Activated CD4-positive, alpha-beta T cell treated with anti-CD3 and anti-CD28 coated beads for 4 hours (primary cell): ENCODE measurements at places on chromosomes 12 and 14.
A peak's percentile ranks its signal among the peaks of the same experiment; 100 is the strongest.

- peak; percentile 76 for DNase-seq
Measured at GRCh38 chr12:49043856-49044258, 16.7 kb downstream of the KMT2D start.

DNA sequence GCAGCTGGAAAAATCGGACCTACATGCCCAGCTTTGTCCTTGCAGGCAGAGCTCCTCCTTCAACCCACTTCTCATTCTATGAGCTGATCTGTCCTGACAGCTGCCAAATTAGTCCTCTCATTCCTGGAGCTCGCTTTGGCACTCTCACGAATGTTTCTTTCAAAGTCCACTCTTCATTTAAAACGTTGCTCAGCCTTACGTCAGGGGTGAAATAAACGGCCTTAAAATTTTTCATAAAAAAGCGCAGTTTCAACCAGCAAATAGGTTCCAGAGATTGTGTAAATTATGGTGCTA lies 120.9 kb upstream of the HIF1A start:
- DNase-seq: no peak

GRCh38 chr12:21823581-21823980 lies 49.1 kb upstream of the KCNJ8 start:
- no peak for DNase-seq

GRCh38 chr12:105888696-105889095 lies 250.1 kb downstream of the NUAK1 start:
- no peak for DNase-seq

GRCh38 chr14:91396959-91397815 lies 20.4 kb downstream of the CCDC88C start:
- DNase-seq: peak; percentile 38

GRCh38 chr14:93095742-93096510 lies 19.8 kb downstream of the ITPK1 start:
- DNase-seq: no peak

DNA sequence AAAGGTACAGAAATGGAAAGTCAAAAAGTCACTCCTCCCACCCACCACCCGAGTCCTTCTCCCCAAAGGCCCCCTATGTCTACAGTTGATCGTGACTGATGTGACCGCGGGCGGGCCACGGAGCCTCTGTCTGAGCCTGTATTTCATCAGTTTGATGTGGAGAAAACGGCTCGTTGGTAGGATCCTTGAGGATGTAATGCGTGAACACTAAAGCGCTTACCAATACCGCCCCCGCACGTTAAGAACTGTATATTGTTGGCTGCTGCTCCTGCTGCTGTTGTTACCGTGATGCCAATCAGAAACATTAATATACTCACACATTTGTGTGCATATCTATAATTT lies 24.6 kb upstream of the UBC start:
- peak; percentile 62 for DNase-seq

DNA sequence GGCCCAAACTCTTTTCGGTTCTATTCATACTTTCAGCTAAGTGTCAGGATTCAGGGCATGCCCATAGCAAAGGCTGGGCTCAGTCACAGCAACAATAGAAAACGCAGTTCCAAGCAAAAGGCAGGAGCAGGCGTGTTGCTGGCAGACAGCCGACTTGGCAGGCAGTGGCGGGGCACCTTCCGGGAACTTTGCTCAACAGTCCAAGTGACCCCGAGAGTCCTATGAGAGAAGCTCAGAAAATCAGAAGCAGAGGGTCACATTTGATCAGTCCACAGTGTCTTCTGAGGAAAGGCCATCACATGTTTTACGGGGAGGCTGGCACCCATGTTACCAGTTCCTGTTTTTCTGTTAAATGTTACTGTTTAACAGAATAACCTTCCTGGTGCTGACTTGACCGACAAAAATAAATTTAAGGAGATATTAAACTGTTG lies 115.0 kb downstream of the DACT1 start:
- DNase-seq: no peak

GRCh38 chr14:97337267-97337666 lies 540.1 kb downstream of the VRK1 start:
- no peak for DNase-seq

GRCh38 chr12:6612652-6613014 lies 5.5 kb upstream of the CHD4 start:
- no peak for DNase-seq

DNA sequence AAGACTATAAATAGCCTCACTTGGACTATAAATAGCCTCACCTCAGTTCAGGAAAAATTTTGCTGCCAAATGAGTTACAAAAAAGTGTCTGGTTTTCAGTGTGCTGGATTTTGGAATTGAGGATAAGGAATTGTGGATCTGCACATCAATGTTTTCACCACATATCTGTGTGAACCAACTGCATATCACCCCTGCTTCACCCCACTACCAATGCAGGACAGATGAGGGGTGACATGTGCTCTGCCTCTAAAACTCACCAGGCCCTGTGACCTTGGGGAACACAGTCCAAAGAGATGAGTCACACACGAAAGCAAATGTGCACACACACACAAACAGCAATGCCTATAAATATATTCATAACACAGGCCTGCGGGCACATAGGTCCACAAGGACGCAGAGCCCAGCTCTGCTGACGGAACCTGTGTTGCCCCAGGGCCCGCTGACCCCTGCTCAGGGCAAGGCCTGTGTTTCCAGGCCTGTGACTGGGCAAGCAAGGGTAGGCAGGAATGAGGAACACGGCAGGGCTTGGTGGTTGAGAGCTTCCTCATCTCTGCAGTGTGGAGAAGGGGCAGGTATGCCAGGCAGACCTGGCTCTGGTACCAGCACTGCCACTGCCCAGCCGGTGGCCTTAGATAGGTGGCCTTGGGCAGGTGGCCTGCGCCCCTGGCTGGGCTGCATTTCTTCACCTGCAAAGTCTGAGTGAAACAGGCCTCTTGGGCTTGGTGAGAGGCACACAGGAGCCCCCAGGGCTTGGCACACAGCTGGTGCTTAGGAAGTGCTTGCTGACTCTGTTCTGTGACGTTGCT lies 82.4 kb downstream of the ARL6IP4 start:
- no peak for DNase-seq

DNA sequence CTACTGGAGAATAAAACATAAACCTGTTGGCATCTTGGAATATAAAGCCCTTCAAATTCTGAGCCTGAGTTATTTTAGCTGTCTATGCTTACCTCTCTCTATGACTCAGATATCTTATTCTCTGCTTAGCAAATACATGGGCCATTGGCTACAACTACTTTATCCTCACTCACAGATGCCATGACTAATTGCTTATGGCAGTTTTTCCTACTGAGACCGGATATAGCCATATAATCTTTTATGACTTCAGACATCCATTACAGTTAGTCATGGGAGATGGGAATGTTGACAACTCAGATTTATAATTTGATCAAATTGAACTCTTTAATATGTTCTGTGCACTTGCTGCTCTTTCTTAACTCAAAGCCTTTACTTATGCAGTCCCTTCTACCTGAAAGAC lies 502.4 kb upstream of the ATP2B1 start:
- DNase-seq: no peak

DNA sequence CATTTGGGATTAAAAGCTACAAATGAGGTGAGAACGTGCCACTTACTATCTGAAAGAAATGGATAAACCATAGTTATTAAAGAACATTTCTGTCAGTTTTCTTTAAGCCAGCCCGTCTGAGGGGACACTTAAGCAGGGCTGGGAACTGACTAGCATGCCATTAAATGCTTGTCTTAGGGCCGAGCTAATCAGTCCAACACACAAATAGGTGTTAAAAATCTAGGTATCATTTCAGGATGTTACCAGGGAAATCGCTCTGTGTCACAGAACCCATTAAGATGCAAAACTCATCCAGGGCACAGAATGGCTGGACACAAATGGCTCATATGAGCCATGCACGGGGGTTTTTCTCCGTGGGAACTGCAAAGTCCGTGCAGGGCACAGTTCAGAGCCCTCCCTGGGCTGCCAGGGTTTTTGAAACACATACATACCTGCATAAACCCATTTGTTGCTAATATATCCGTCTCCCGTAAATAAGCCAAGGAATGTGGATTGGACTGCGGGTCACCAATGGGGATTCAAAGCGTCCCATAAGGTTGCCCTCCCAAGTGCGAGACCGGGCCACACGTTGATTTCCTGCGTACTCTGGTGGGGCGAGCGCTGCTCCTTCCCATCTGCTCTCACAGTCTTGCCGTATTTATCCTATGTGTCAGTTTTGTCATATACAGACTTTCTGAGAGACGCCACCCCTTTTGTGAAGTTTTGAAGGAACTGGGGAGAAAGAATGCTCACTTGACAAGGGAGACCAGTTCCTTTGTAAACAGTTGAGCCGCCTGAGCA lies 5.4 kb upstream of the GSC start:
- no peak for DNase-seq

DNA sequence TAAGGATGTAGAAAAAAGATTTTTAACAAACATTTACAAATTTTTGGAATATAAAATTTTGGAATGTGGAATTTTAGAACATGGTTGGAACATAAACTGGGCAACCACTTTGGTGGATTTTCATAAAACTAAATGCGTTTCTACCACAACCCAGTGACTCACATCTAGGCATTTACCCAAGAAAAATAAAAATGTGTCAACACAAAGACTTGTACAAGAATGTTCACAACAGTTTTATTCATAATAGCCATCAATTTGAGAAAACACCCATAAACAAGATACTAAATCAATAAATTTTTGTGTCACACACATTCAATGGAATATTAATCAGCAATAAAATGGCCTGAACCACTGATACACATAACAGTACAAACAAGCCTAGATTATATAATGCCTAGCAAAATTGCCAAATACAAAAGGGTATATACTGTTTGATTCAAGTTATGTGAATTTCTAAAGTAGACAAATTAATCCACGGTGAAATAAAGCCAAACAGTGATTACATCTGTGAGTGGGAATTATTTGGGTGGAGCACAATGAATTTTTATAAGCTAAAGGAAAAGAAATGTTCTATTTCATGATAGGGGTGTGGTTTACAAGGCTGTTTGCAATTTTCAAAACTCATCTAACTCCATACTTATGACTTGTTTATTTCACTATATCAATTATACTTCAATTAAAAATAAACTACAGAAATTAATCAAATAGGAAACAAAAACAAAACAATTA lies 415.2 kb upstream of the OR4E1 start:
- no peak for DNase-seq

- DNase-seq: no peak
Measured at GRCh38 chr12:124462750-124463149, 104.7 kb downstream of the NCOR2 start.

- no peak for DNase-seq
Measured at GRCh38 chr12:23536293-23536692, 413.2 kb downstream of the SOX5 start.

- DNase-seq: no peak
Measured at GRCh38 chr14:94569381-94570001, 8.2 kb downstream of the SERPINA4 start.

GRCh38 chr12:129911428-129912049 lies 7.7 kb upstream of the TMEM132D start:
- DNase-seq: no peak

DNA sequence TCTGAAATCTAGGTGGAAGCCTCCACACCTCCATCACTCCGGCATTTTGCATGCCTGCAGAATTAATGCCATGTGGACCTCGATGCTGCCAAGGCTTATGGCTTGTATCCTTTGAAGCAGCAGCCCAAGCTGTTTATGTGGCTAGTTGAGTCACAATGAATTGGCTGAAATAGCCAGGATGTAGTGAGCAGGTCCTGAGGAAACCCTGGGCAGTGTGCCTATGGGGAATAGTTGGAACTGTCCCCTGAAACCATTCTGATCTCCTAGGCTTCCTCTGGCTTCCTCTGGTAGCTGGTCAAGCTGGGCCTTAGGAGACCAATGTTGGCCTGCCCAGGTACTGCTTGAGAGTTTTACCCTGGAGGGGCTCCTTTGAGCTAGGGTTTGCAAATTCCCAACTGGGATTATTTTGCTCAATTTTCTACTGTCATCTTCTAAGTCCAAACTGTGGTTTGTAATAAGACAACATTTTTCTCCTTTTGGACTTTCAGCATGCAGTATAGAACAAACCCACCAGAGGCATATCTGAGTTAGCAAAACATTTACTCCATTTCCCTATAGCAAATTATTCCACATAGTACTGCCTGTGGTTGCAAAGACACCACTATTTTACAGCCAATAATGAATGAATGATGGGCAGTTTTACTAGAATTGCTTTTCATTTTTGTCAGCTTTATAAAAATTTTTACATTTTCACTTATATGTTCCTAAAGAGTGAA lies 85.1 kb upstream of the AMIGO2 start:
- no peak for DNase-seq

DNA sequence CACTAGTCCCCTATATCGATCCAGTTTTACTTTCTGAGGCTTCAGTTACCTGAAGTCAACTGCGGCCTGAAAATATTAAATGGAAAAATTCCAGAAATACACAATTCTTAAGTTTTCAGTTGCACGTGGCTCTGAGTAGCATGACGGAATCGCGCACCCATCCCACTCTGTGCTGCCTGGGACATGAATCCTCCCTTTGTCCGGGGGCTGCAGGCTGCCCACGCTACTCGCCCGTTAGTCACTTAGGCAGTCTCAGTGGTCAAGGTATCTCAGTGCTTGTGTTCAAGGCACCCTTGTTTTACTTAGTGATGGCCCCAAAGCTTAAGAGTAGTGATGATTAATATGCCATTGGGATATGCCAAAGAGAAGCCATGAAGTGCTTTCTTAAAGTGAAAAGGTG lies 46.6 kb downstream of the LGMN start:
- no peak for DNase-seq
